ENCODE measurements at places on chromosomes 13 and 19. TPM values are rescaled to one million over a fixed set of nuclear protein-coding genes. Genes with fewer than 3 reads are reported as not detected.

- no peak for DNase-seq
Measured at GRCh38 chr19:28351761-28352160, 861.2 kb downstream of the UQCRFS1 start.

DNA sequence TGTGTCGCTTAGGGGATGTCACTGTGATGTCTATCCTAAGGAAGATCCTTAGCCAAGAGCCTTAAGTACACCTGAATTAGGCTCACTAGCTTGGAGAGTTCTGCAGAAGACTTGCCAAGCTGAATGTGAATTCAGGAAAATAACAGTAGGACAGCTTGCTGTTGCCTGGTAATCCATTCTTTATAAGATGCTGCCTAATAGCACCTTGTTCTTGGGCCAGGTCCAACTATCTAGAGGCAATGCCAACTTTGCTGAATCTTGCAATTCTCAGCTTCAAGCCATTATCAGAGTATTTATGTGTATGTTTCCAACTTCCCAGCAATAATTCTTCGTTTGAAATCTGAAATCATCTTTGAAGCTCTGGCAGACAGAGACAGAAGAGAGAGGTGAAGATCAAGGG lies 102.8 kb downstream of the PCDH17 start:
- DNase-seq = no peak

DNA sequence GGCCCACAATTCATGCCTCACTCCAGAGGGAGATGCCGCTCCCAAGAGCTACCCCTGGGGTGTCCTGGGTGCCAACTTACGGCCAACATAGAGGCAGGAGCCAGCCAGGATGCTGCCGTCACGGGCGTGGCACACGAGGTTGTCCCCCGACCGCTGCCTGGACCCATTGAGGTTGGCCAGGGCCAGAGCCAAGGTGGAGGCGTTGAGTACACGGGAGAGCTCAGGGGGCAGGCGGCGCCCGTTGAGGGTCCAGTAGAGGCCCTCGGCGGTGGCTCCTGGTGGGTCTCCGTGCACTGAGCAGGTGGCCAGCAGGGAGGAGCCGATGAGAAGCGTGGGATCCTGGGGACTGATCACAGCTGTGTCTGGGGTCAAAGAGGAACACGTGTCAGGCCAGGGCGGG lies 7.1 kb downstream of the CRLF1 start:
- no peak for DNase-seq

DNA sequence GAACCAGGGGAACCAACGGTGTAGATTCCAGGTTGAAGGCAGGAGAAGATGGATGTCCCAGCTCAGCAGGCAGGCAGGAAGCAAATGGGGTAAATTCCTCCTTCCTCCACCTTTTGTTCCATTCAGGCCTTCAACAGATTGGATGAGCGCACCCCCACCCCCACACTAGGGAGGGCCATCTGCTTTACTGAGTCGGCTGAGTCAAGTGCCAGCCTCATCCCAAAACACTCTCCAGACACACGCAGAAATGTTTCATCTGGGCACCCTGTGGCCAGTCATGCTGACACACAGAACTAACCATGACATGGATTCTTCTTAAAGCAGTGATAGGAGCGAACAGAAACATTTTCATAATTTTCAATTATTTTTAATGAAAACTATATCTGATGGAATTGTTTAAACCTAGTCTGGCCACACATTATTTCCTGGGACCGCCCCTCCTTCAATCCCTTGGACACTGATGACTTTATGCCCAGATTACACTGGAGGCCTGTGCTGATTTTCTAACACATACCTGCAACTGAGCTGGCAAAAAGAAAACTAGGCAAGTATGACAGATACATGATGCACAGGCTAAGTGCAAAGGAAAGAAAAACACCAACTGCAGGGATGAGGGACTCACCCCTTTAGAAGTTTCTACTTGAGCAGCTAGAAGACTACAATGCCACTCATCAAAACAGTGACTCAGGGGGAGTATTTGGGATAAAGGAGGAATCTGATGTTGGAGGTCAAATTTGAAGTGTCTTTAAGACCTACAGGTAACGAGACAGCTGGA lies 154.2 kb downstream of the TNFRSF19 start:
- DNase-seq = no peak

Gene TNPO2
- total RNA-seq = 68.5 TPM

DNA sequence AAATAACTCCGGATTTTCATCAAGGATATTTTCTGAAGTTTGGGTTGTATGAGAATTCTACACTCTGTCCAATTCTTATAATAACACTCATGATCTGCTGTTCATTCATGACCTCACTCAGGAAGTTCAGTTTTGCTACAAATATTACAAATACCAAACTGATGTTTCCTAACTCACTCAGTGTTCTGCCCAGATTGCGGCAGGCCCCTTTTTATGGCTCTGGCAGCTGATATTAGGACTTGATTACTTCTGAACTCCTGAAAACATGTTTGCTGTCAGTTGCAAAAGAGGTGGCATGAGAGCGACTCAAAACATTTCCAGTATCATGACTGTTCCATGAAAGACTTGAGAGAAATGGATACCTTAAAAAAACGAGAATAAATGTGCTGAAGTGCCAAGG lies 188.0 kb downstream of the RGCC start:
- no peak for DNase-seq

DNA sequence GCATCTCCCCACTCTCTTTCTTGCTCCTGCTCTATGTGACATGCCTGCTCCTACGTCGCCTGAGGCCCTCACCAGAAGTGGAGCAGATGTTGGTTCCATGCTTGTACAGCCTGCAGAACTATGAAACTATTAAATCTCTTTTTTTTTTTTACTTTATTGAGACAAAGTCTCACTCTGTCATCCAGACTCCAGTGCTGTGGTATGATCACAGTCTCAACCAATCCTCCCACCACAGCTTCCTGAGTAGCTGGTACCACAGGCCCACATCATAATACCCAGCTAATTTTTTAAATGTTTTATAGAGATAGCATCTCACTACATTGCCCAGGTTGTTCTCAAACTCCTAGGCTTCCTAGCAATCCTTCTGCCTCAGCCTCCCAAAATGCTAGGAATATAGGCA lies 1067.7 kb downstream of the PCDH9 start:
- DNase-seq = no peak

Gene SIGLEC12
- not detected for total RNA-seq

DNA sequence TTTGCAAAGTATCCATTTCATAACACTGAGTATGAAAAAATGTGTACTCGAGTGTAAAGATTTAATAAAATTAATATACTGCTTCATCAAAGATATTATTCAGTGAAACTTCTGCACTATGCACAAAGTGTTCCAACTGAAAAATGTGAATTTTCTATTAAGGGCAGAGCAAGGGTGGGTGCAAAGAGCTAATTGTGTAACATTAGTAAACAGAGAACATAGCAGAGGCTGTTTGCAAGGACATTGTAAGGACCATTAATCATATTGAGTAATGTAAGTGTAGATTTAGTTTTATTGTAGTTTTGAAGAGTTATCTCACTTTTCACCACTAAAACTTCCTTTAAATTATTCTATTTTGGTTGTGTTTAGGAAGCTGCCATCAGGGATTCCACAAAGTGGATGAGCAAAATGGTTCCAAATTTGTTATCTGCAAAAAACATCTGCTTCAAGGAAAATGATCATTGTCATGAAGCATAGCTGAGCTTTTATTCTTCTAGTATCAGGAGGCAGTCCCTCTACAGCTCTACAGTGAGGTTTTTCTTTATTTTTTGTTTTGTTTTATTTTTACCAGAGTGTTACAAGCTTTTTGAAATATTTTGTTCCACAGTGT lies 1375.4 kb downstream of the SLITRK1 start:
- no peak for DNase-seq

DNA sequence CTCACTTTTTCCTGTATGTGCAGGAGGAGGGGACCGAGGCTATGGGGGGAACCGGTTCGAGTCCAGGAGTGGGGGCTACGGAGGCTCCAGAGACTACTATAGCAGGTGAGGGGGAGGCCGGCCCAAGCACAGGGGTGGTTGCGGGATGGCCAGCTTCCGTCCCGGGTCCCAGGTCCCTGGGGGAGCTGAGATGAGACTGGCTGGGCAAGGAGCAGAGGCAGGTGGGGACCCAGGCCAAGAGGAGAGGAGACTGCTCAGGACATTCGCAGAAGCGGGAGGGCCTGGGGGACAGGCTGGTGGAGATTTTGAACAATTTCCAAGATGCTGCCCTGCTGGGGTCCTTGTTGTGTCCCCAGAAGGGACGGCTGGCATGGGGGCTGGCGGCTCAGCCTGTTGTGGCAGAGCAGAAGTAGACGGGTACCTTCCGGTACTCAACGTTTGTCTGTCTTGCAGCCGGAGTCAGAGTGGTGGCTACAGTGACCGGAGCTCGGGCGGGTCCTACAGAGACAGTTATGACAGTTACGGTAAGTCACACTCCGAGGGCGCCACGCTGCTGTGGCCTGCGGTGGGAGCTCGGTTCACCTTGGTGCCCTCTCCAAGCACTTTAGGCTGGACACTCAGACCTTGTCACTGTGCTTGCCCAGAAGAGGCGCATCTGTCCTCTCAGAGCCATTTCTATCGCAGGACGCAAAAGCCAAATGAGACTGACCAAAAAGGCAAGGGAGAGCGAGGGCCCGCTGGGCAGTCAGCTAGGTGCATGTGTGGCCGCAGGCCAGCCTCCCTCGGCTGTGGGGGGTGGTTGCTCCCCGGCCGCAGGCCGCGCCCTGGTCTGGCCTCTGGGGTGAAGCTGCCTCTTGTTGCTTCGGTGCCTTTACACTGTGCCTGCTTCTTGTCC lies 2.6 kb downstream of the CIRBP start:
- DNase-seq = no peak

GRCh38 chr13:97344265-97345175 lies 89.4 kb upstream of the RAP2A start:
- DNase-seq = peak; percentile 45

DNA sequence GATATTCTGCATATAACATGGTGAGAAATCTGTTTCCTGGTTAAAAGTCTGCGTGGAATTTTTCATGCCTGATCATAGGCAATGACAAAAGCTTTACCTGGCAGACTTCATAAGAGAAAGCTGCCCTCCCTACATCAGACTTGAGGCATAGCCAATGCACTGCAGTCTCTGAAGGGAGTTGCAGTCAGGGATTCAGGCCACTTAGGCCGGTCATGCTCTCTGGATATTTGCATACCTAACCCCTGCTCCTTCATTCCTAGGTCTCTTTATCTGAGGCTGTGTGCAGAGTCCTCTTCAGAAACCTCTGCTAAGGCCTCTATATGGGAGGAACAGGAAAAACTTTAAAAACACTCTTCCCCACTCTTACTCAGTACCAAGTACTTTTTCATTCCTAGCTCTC lies 287.4 kb downstream of the PCDH17 start:
- DNase-seq = no peak

Gene ZNF729
- not detected for total RNA-seq

GRCh38 chr13:112850273-112850672 lies 118.7 kb upstream of the MCF2L start:
- DNase-seq = no peak

Gene SF3A2
- 23.2 TPM for total RNA-seq

DNA sequence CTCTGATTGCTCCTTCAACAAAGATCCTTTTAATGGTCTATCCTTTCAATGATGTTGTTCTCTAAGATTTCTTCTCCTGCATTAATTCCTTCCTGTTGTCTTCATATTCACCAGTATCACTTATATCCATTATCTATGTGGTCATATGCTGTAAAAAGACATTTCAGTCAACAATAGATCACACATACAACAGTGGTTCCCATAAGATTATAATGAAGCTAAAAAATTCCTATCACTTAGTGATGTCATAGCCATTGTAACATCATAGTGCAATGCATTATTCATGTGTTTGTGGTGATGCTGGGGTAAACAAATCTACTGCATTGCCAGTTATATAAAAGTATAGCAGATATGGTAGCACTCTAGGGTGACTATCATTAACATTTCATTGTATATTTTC lies 266.1 kb downstream of the LHFPL6 start:
- no peak for DNase-seq

DNA sequence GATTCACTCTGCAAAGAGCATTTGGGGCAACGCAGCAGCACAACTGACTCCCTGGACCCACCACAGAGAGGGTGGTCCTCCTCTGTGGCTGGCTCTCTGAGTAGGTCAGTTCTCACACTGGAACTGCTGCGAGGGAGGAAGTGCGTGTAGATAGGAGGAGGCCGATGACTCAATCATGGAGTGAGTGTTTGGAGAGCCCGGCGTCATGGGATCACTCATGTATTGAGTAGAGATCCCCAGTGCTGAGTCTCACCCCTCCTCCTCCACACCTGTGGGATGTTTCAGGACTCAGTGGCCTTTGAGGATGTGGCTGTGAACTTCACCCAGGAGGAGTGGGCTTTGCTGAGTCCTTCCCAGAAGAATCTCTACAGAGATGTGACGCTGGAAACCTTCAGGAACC lies 8.9 kb downstream of the ZNF101 start:
- DNase-seq = no peak

DNA sequence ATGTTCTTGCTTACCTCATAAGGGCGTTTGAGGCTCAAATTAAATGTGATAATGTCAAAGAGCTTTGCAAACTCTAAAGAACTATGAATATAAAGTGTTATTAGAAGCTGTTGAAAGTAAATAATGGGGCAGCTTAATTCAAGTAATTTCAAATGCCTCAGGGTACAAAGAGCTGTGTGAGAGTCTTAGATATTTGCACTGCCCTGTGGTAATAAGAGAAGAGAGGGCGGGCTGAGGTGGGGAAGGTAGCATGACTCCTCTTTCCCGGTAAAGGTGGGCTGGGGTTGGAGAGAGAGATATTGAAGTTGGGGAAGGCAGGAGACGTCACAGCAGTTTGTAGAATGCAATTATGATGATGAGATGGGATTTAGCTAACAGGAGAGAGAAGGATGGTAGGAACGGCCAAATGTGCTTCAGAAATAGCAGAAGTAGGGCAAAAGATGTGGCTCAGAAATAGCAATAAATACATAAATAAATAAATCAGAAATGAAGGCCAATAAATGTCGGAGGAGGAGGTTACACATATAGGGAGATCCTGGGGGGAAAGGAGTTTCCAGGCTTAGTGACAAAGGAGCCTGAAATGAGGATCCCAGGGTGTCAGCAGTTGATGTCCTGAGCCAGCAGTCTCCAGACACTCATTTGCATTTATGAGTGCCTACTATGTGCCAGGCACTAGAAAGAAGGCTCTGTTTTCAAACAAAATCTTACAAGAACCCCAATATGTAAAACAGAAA lies 35.7 kb upstream of the RCBTB2 start:
- DNase-seq = no peak

DNA sequence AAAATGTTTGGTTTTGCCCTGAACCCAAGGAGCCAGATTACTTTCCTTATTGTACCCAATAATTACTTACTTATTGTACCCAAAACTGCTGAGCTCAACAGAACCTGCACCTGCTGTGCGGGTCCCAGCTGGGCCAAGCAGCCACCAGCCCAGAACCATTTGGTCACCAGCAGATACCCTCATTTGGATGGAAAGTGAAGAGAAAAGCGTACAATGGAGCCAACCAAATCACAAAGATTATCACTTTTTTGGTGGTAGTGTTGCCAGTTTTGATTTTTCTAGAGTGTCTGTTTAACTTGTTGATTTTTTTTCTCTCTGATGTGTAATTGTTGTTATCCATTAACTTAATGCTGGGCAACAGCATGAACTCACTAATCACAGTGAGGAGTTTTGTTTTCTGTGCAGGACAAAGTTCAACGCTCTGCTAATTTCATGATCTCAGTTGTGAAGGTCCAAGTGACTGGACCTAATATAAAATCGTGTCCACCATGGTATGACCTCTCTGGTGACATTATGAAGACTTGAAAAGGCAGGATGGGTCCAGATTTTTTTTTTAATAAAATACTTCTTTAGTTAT lies 23.8 kb downstream of the SPATA13 start:
- no peak for DNase-seq

GRCh38 chr19:40621966-40622772 lies 21.0 kb downstream of the LTBP4 start:
- DNase-seq = no peak
